Activated CD4-positive, CD25-positive, alpha-beta regulatory T cell treated with anti-CD3 and anti-CD28 coated beads, Interleukin-2, amount 50 U/mL, for 24 hours (primary cell): ENCODE measurements at places on chromosomes 4 and X.

DNA sequence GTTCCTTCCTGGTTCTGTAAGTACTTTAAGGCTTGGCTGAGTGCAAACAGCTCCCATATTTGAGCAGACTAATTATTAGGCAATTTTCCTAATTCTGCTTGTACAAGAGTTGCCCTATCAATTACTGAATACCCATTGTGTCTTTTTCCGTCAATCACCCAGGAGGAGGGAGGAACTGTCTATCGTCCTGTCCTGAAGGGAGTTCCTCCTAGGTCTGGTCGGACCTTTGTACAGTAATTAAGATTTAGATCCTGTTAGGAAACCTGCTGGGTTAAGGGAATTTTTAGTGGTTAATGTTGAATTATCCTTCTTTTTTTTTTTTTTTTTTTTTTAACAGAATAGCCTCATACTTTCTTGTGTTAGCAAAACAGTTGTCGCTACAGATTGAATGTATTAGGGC lies 130.1 kb downstream of the KDM6A start:
- no peak for ATAC-seq

GRCh38 chr4:36316607-36317006 lies 35.2 kb downstream of the DTHD1 start:
- peak; percentile 53 for ATAC-seq

GRCh38 chr4:93870876-93871458 lies 42.4 kb downstream of the ATOH1 start:
- no peak for ATAC-seq

DNA sequence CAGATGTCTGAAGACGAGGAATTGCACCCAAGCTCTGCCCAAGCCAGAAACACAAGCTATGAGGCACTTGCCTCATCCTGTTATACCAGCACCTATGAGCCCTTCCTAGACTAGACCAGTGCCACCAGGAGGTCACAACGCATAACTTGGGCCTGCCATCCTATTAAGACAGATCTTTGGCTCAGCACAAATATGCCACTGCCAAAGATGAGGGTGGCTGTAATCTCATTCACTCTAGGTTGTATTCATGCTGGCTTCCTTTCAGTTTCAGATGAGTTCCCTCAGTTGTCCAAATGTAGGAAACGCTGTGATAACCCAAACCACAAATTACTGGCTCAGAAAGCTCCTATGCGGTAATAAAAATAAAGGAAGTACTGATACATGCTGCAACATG lies 76.5 kb upstream of the CITED1 start:
- ATAC-seq = no peak

GRCh38 chr4:78565971-78566372 lies 14.4 kb downstream of the ANXA3 start:
- no peak for ATAC-seq

GRCh38 chr4:26206339-26206738 lies 114.5 kb upstream of the RBPJ start:
- no peak for ATAC-seq

DNA sequence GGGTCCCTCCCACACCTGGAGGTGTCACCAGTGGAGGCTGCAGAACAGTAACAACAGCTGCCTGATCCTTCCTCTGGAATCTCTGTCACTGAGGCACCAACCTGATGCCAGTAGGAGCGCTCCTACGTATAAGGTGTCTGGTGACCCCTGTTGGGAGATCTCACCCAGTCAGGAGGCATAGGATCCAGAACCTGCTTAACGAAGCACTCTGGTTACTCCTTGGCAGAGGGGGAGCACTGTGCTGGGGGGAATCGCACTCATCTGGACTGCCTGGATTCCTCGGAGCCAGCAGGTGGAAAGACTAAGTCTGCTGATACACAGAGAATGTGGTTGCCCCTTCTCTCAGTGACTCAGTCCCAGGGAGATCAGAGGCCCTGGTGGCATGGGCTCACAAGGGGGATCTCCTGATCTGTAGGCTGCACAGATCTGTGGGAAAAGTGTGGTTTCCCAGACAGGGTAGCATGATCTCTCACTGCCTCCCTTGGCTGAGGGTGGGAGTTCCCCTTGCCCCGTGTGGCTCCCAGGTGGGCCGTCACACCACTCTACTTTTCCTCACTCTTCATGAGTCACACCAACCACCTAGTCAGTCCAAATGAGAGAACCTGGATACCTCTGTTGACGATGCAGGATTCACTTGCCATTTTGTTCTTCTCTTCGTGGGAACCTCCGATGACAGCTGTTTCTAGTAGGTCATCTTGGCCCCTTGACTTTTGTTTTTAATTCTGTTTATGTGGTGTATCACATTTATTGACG lies 305.9 kb downstream of the IDS start:
- ATAC-seq = peak; percentile 17

- ATAC-seq = no peak
Observed at GRCh38 chr4:15003891-15004738, 1.8 kb downstream of the CPEB2 start.

DNA sequence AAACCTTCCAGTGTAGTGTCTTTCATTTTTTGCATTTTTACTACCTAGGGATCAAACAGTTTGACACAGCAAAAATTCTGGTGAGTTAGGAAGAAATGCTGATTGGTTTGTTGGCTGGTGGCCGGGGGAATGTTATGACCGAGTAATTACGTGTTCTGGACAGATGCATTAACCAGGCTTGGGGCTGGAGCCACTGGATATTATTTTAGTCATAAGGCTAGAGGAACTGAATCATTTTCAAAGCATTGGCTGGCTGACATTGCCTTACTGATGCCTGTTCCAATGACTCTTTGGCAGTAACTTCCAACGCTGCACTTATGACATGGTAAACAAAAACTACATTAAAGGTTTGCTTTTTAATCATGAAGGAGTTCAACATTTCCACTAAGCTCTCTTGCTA lies 84.6 kb downstream of the FBXO8 start:
- ATAC-seq = no peak

DNA sequence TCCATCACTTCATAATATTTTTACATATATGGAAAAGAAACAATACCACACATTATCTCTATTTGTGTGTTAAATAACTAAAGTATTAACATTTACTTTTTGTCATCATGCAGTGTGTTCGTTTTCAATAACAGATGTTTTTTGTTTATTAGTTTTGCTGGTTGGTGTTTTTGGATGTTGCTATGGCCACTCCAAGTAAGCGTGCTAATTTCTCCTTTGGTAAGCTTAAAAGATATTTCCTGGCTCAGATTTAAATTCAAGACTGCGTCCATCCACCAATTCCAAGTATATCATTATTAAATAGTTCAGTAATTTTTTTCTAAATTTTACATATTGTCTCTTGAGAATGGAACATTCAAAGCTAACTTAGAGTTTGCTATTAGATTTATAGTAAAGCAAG lies 235.4 kb upstream of the IL1RAPL1 start:
- no peak for ATAC-seq

- no peak for ATAC-seq
Observed at GRCh38 chr4:74772106-74772505, 22.2 kb downstream of the BTC start.

DNA sequence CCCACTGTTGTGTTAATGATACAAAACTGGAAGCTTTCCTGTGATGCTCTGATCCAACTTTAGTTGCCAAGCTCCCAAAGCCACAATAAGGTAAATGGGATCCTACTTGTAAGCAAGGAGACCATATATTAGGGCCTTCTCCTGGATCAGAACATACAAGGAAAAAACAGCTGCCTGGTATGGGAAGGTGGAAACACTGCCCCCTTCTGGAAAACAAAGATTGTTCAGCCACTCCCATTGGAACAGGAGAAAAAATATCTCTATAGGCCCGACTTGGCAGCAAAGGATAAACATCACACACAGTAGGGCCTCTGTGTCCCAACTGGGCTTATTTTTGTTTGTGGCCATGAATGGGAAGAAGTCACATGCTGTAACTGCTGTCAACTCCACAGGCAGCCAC lies 166.5 kb downstream of the TBX22 start:
- ATAC-seq = no peak

DNA sequence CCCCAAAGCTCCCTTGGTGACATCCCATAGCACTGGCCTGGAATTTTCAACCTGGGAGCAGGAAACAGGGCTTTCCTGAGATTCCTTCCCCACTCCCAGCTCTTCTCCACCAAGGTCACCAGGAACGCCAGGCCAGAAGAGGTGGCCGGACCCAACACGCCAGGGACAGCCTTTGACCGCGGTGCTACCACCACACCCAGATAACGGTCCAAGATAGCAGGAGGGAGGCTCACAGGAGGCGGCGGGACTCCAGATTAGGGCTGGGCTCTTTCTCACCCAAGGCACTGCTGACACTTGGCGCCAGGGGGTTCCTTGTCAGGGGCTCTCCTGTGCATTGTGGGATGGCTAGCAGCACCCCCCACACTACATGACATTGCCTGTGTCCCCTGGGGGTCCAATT lies 22.9 kb downstream of the ZFYVE28 start:
- no peak for ATAC-seq

DNA sequence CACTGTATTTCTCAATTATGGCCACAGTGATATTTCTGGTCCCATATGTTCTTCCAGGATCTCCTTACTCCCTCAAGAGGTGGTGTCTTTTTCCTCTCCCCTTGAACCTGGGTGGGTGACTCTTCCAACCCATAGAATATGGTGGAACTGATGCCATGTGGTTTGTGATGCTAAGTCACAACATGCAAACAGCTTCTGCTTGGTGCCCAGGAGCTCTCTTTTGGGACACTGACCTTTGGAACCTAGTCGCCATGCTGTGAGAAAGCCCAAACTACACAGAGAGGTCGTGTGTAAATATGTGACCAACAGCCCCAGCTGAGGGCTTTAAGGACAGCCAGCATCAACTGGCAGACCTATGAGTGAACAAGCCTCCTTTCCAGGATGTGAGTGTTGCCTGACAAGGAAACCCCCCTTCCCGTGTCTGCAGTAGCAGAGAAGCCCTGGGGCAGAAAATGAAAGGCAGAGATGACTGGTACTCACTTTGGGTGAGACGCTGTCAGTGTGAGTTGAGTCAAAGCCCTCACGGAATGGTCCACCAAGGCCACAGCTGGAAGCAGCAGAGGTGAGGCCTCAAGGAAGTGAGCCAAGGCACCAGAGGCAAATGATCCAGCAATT lies 223.4 kb downstream of the BCOR start:
- ATAC-seq = peak; percentile 83

GRCh38 chr4:37320513-37321235 lies 76.1 kb downstream of the NWD2 start:
- no peak for ATAC-seq

GRCh38 chrX:94058728-94059382 lies 384.8 kb downstream of the FAM133A start:
- ATAC-seq = no peak

GRCh38 chr4:47873877-47874541 lies 36.1 kb upstream of the CORIN start:
- ATAC-seq = peak; percentile 92

GRCh38 chrX:107723511-107723910 lies 52.1 kb downstream of the TSC22D3 start:
- no peak for ATAC-seq

- peak; percentile 33 for ATAC-seq
Observed at GRCh38 chr4:177671387-177671786, 229.2 kb upstream of the AGA start.

GRCh38 chr4:122703868-122704267 lies 28.6 kb upstream of the BBS12 start:
- ATAC-seq = no peak

GRCh38 chr4:146222313-146222712 lies 8.0 kb downstream of the REELD1 start:
- ATAC-seq = no peak

GRCh38 chrX:124362072-124362471 lies 15.7 kb downstream of the SH2D1A start:
- ATAC-seq = no peak

GRCh38 chr4:70705183-70706043 lies 16.4 kb upstream of the RUFY3 start:
- peak; percentile 76 for ATAC-seq

GRCh38 chrX:35819241-35819640 lies 21.1 kb downstream of the MAGEB16 start:
- no peak for ATAC-seq

DNA sequence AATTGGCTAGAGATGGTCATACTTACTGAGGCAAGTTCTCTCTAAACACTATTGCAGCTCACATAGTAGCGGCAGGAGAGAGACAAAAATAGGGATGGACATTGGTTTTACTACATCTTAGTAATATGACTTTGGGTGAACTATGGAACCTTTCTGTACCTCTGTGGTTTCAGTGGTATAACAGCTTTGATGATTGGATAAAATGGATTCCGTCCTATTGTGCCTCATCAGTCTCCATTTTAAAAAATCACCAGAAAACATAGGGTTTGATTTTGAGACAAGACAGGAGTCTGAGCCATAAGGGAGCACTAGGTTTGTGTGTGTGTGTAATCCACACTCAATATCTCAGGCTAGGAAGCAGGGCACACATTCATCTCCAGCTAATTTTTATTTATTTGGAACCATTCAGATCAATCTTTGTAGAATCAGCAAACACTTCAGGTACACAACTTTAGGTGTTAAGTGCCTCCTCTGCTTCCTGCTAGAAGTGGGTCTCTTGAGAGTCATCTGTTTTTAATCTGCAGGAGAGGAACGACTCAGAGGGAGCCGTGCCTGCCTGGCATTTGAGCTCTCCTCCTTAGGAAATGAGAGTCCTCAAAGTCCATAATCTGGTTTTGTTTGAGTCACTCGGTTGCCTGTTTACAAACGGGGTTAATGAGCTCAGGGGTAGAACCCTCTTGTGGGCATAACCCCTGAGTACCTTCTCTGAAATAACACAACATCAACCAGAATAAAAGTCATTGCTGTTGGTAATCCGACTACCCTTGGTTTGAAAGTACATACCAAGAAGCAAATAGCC lies 238.5 kb upstream of the BOD1L1 start:
- ATAC-seq = no peak

- no peak for ATAC-seq
Observed at GRCh38 chr4:6929339-6929811, 19.7 kb downstream of the TBC1D14 start.
